Cardiac muscle cell (in vitro differentiated cells and primary cell): ENCODE measurements at places on chromosomes 1 and 21. TPM values are rescaled to one million over a fixed set of nuclear protein-coding genes. Genes with fewer than 3 reads are reported as not detected.

The CYP4A11 gene
- polyA plus RNA-seq: not detected in 2 replicates

The EXO5 gene
- 6.1 and 8.9 TPM in 2 replicates for polyA plus RNA-seq

The IL6R gene
- polyA plus RNA-seq: 2.5 and 3.9 TPM in 2 replicates

The UBE2U gene
- polyA plus RNA-seq: 0.66 TPM in 1 of 2 replicates, not detected in the other

The TLCD4 gene
- polyA plus RNA-seq: 15.1 and 24.9 TPM in 2 replicates

The CENPF gene
- polyA plus RNA-seq: 9.7 and 75.1 TPM in 2 replicates

The INAVA gene
- 7.4 and 8.4 TPM in 2 replicates for polyA plus RNA-seq

GRCh38 chr1:177937931-177938330 lies 31.9 kb downstream of the SEC16B start:
- H3K36me3 ChIP-seq: no peaks in the 10 kb centered on the region
- no peak for DNase-seq
- H3K27me3 ChIP-seq: no peaks in the 10 kb centered on the region
- peaks cover 5% of the 10 kb centered on the region for H3K4me1 ChIP-seq
- H3K27ac ChIP-seq: no peak overlapping the region

GRCh38 chr21:31888936-31889371 lies 16.1 kb downstream of the HUNK start:
- no peaks in the 10 kb centered on the region for H3K27me3 ChIP-seq
- peak overlapping the region; percentile 41 for H3K27ac ChIP-seq
- peaks cover 15% of the 10 kb centered on the region for H3K4me1 ChIP-seq
- H3K4me3 ChIP-seq: no peak overlapping the region
- no peak for DNase-seq

GRCh38 chr1:48202030-48202752 lies 20.3 kb upstream of the SLC5A9 start:
- no peak overlapping the region for H3K4me3 ChIP-seq
- H3K4me1 ChIP-seq: no peaks in the 10 kb centered on the region
- no peaks in the 10 kb centered on the region for H3K36me3 ChIP-seq
- peak; percentile 96 for DNase-seq

- H3K4me3 ChIP-seq: no peak overlapping the region
- H3K36me3 ChIP-seq: no peaks in the 10 kb centered on the region
- H3K27ac ChIP-seq: no peak overlapping the region
- peak; percentile 1 for DNase-seq
- no peaks in the 10 kb centered on the region for H3K27me3 ChIP-seq
These were observed 135.9 kb upstream of the CHRM3 start for GRCh38 chr1:239250353-239251035.

DNA sequence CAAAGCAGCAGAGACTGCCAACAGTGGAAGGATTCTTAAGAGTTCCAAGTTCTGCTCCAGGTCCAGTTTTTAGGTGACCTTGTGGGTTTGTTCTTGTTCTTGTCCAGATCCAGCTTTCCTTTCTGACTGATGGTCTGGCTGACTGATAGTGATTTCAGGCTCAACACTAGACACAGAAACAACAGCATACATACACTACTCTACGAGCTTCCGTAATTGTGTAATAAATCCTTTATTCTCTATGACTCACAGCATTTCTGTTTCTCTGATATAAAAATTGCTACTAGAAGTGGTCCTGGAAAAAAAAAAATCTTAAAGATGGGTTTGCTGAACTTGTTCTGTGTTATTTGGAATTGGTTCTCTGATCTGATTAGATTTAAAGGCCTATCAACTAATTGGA lies 62.2 kb upstream of the PTCH2 start:
- no peak overlapping the region for H3K4me3 ChIP-seq
- no peaks in the 10 kb centered on the region for H3K36me3 ChIP-seq
- no peak for DNase-seq

GRCh38 chr1:12488666-12489354 lies 129.2 kb downstream of the DHRS3 start:
- H3K36me3 ChIP-seq: no peaks in the 10 kb centered on the region
- no peak for DNase-seq
- no peak overlapping the region for H3K4me3 ChIP-seq
- H3K27me3 ChIP-seq: no peaks in the 10 kb centered on the region

GRCh38 chr21:27024971-27025370 lies 58.1 kb upstream of the ADAMTS5 start:
- no peaks in the 10 kb centered on the region for H3K36me3 ChIP-seq
- no peak overlapping the region for H3K4me3 ChIP-seq
- H3K27ac ChIP-seq: no peak overlapping the region
- no peak for DNase-seq

- H3K36me3 ChIP-seq: no peaks in the 10 kb centered on the region
- DNase-seq: no peak
- H3K27me3 ChIP-seq: no peaks in the 10 kb centered on the region
These were observed 148.5 kb downstream of the GDAP2 start for GRCh38 chr1:117780687-117781475.

- DNase-seq: no peak
- H3K4me1 ChIP-seq: no peaks in the 10 kb centered on the region
- H3K36me3 ChIP-seq: no peaks in the 10 kb centered on the region
- no peak overlapping the region for H3K27ac ChIP-seq
- no peaks in the 10 kb centered on the region for H3K27me3 ChIP-seq
These were observed 236.6 kb downstream of the DSCAM start for GRCh38 chr21:40610345-40610744.

GRCh38 chr1:235455097-235455496 lies 49.2 kb downstream of the B3GALNT2 start:
- DNase-seq: no peak
- no peaks in the 10 kb centered on the region for H3K27me3 ChIP-seq
- peaks cover 13% of the 10 kb centered on the region for H3K4me1 ChIP-seq
- H3K27ac ChIP-seq: no peak overlapping the region
- peaks cover 28% of the 10 kb centered on the region for H3K36me3 ChIP-seq

DNA sequence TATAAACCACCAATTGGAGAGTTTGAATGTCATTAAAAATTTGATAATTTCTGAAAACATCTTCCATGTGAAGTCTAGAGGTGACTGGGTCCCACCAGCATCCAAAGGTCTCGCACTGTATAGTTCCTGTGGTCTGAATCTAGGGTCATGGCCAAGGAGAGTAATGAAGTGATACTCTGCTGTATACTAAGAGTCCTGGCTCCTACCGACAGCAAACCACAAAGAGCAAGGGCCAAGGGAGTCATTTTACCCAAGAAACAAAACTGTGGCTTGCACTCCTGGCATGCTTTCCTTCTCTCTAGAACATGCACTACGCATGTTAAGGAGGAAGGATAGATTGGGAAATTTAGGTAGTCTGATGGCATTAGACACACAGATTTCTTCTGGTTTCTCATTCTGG lies 115.6 kb downstream of the BRINP2 start:
- no peaks in the 10 kb centered on the region for H3K27me3 ChIP-seq
- no peak for DNase-seq
